ENCODE measurements at places on chromosomes 6 and 20.

DNA sequence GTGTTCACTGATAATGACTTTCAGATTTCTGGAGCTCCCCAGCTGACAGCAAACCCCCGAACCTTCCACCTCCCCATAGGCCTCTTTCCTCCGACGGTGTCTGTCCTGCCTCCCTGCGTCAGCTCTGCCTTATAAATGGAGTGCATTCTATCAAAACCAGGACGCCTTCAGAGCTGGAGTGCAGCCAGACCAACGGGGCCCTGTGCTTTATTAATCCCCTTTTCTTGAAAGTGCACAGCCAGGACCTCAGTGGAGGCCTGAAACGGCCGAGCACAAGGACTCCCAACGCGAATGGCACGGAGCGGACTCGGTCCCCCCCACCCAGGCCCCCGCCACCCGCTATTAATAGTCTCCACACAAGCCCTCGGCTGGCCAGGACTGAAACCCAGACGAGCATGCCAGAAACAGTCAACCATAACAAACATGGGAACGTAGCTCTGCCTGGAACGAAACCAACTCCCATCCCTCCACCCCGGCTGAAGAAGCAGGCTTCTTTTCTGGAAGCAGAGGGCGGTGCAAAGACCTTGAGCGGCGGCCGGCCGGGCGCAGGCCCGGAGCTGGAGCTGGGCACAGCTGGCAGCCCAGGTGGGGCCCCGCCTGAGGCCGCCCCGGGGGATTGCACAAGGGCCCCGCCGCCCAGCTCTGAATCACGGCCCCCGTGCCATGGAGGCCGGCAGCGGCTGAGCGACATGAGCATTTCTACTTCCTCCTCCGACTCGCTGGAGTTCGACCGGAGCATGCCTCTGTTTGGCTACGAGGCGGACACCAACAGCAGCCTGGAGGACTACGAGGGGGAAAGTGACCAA is 42.3 kb upstream of the NAA20 start:
- DNase-seq = no peak

- no peak for DNase-seq
Measured at GRCh38 chr20:37282556-37282955, 6.9 kb upstream of the MANBAL start.

DNA sequence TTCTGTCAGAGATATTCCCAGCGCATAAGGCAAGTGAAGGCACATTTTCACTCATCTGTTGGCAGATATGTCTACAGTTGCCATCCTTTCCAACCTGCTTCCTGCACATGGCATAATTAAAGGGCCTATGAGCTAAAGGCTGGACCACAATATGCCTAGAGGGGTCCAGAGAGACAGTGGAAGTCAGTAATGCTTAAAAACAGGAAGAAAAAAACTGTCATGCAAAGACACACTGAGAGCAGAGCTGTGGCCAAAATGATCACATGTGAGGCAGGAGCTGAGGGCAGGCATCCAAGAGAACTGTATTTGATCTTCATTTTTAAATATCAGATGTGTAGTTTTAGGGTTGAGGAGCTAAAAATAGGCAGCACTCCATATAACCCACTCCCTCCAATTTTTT is 125.0 kb upstream of the BACH2 start:
- DNase-seq = no peak

DNA sequence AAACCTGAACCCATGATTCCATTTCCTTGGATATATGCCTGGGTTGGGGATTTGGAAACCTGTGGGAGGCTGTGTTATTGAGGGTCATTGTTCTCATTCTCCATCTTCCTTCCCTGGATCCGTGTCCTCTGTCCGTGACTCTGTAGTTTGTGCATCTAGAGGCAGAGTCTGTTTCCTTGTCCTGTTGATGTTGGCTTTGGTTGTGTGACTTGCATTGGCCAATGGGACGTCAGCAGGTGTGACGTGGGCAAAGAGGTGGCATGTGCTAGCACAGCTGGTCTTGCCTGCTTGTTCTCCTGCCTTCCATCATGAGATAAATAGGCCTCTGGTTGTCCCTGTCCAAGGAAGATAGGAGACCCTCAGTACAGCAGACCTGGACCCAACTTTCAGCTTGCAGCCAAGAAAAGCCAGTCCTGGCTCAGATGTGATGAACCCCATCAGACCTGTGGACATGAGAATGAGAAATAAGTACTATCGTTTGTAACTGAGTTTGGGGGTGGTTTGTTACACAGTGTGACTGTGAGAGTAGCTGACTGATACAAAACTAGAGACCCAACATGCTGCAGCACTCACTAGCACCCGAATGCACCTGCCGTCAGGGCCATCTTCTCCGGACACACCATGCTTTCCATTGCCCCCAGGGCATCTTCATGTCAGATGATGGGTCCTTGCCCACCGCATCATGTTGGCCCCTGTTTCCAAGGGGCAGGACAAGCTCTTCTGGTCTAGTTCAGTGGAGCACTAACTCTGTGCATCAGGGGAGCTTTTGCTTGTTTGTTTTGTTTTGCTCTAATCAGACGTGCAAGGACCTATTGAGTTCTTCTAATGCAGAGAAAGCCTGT is 195.3 kb upstream of the SULF2 start:
- no peak for DNase-seq

GRCh38 chr20:58719971-58720371 is 27.4 kb downstream of the NPEPL1 start:
- no peak for DNase-seq

DNA sequence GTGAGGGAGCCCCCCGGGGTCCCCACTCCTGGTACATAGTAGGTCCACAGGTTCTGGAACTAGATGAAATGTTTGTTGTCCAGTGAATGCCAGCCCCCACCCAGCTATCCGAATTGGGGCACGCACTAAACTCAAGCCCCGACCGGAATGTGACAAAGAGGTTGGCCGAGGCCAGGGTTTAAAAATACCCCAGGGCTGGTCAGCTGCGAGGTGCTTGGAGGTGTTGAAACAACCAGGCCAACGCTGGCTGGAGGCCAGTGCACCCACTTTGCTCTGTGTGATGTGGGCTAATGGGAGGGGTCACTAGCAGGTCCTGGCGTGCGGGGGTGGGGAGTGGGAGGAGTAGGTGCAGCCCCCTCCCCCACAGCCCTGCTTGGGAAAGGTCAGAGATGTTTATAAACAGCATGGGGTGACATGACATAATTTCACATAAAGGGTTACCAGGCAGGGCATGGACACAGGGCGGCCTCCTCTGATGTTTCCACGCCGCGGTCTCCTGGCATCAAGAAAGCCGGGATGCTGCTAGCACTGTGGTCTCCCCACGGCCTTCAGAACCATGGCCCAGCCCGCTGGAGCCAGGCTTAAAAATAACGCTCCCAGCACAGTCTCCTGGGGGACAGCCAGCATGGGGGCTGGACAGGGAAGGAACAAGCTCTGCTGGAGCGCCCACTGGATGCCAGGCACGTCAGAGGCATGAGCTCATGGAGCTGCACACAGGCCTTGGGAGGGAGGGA is 111.2 kb upstream of the PTPN1 start:
- DNase-seq = no peak

- no peak for DNase-seq
Measured at GRCh38 chr6:73121421-73121993, 103.8 kb downstream of the KHDC1L start.

GRCh38 chr20:18728165-18728869 is 85.3 kb upstream of the SCP2D1 start:
- no peak for DNase-seq
